ENCODE measurements at places on chromosomes 5 and 9.

DNA sequence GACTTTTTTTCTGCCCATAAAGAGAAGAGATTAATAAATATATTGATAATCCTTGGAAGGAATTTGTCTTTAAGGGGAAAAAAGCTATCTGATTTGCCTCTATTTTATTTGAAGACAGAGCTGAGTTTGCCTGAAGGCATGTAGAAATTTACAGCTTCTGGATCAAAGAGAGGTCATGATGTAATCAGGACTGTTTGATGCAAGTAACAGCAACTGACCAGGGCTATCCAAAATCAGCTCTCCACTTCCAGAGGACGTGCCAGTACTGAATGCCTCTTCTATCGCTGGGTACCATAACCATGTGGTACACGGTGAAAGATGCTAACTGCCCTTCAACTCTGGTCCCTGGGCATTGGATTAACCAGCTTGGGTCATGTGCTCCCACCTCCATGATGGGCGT, 90.6 kb downstream of the ZFAND5 start:
- no peak for DNase-seq

- no peak for DNase-seq
Observed at GRCh38 chr5:116626945-116627679, 52.5 kb upstream of the SEMA6A start.

- DNase-seq = no peak
Observed at GRCh38 chr5:15704397-15704947, 204.5 kb downstream of the FBXL7 start.

GRCh38 chr5:117041926-117042595, 467.4 kb upstream of the SEMA6A start:
- no peak for DNase-seq

DNA sequence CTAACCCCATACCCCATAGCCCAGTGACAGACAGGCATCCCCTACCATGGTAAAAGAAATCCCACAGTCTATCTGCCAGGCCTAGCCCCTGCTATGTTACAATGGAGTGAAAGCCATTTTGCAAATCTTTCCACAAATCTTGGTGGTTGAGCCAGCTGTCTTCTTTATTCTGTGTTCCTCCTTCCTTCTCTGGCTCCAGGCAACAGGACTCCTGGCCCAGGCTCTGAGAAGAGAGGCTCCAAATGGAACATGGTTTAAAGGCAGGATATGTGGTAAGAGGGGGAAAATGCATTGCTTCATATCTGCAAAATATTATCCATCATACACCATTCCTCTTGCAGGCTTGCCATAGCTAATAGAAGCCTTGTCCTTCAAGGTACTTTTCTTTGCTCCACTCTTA, 25.2 kb downstream of the FGF1 start:
- DNase-seq = no peak

GRCh38 chr5:5939759-5940370, 438.5 kb downstream of the MED10 start:
- no peak for DNase-seq

DNA sequence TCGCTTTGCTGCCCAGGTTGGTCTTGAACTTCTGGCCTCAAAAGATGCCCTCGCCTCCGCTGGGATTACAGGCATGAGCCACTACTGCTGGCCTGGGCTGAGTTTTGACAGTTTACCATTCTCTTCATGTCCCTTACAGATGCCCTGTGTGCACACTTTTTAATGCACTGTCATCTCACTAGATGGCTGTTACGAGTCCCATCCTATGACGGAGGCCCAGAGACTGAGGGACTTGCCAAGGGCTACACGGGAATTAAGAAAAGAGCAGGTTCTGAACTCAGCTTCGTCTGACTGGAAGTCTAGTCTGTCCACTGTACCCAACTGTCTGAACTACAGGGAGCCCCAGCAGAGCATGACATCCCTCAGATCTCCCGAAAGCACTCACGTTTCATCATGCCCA, 63.9 kb downstream of the ARHGEF37 start:
- no peak for DNase-seq

DNA sequence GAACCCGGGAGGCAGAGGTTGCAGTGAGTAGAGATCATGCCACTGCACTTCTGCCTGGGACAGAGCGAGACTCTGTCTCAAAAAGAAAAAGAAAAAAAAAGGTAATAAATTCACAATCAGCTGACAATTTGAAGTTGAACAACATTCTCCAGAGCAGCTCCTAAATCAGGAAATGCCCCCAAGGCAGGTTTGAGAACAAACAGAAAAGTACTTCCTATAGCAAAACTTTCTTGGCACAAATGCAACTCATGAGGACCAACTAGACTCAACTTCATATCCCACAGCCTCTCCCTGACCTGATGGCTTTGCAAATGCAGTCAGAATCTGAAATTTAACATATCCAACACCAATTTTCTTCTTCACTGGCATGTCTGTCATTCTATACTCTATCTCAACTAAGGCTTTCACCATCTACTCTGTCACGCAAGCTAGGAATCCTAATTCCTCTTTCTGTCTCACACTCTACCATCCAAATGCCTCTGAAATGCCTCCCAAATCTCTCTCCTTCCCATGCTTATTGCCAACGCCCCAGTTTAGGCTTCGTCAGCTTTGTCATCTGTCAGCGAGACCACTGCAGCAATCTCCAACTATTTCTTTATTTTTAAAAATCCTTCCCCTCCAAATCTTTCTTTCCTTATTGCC, 113.3 kb downstream of the MAPKAP1 start:
- DNase-seq = no peak

GRCh38 chr5:58456026-58456425, 3.9 kb downstream of the PLK2 start:
- DNase-seq = no peak

- no peak for DNase-seq
Observed at GRCh38 chr9:95246547-95246946, 71.0 kb downstream of the FANCC start.

DNA sequence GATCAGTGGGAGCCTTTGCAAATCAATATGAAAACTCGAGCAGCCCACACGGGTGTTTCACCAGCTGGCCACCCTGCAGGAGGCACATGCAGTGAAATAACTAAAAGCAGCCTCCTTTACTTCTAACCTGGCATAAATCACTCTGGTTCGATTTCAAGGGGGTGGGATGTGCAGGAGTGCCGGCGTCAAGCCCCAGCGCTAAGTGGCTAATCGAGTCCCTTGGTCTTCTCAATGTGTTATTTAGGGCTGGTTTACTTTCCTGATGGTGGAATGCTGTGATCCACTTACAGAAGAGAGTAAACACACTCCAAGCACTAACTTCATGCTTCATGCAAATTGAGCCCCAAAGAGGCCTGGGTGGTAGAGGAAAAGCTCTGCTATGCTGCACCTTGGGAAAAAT, 109.4 kb downstream of the TMEM174 start:
- no peak for DNase-seq

DNA sequence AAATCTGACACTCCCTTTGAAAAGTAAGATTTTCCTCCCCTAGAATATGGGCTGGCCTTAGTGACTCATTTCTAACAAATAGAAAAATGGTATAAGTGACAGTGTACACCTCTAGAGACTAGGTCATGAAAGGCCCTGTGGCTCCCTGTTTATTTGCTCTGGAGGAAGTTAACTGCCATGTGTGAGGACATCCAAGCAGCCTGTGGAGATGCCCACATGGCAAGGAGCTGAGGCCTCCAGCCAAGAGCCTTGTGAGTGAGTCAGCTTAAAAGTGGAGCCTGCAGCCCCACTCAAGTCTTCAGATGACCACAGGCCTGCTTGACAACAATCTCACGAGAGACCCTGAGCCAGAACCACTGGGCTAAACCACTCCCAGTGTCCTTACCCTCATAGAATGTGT, 128.1 kb upstream of the LHFPL2 start:
- no peak for DNase-seq

Measured in activated T-helper 2 cell treated with anti-CD3 and anti-CD28 coated beads, Interferon-gamma antibody, Interleukin-2, Interleukin-4, amounts not matched to agents 10 μg/mL and 5 μg/mL and 100 μg/mL, durations not matched to agents 14 hours and 24 hours and 36 hours (primary cell).